Glomerular endothelial cell (primary cell): ENCODE measurements at places on chromosomes 6 and 20.

DNA sequence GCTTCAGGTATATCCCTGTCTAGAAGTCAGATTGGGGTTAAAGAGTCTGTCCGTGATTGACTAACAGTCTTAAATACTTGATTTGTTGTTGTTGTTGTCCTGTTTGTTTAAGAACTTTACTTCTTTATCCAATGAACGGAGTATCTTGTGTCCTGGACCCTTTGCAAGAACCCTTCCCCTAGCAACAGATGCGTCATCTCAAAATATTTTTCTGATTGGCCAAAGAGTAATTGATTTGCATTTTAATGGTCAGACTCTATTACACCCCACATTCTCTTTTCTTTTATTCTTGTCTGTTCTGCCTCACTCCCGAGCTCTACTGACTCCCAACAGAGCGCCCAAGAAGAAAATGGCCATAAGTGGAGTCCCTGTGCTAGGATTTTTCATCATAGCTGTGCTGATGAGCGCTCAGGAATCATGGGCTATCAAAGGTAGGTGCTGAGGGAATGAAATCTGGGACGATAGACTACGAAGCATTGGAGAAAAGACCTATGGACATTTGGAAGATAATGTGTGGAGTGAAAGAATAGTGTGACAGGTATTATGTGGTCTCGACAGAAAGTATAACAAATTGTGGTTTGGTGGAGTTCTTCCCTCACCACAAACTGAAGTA lies at the start of gene HLA-DRA:
Gene HLA-DRA, plus strand, starts transcription at position 286 of the 613 bp plus-strand sequence. Its CDS starts 64 bp downstream, at position 350.
- DNase-seq: peak; percentile 33

GRCh38 chr20:24657196-24657595 lies 187.8 kb downstream of the SYNDIG1 start:
- no peak for DNase-seq

DNA sequence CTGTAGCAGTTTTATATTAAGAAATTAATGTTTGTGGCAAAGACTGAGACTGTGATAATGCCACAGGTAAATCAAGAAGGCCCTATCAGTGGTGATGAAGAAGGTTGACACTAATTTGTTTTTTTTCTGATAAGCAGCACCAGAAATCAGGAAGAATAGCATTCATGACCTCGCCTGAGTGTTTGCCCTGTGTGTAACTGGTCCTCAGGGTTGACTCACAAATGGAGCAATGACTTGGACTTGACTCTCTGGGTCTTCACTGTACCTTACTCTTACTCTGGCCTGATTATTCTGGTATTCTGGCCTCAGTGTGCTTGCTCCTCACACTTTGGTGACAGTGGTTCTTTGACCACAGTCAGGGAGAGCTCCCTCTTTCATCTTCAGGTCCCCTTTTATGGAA lies 243.9 kb downstream of the HAO1 start:
- no peak for DNase-seq

DNA sequence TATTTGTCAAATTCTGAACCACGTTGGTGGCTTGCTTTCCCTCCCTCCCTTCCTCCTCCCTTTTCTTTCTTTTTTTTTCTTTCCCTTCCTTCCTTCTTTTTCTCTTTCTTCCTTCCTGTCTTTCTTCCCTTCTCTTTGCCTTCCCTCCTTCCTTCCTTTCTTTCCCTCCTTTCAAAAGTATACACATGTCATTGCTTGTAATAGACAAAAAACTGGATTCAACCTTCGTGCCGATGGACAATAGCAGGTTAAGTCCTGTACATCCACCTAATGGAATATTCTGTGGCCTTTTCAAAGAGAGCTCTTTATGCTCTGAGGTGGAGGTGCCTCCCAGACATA lies 72.2 kb downstream of the BANF2 start:
- DNase-seq: no peak

DNA sequence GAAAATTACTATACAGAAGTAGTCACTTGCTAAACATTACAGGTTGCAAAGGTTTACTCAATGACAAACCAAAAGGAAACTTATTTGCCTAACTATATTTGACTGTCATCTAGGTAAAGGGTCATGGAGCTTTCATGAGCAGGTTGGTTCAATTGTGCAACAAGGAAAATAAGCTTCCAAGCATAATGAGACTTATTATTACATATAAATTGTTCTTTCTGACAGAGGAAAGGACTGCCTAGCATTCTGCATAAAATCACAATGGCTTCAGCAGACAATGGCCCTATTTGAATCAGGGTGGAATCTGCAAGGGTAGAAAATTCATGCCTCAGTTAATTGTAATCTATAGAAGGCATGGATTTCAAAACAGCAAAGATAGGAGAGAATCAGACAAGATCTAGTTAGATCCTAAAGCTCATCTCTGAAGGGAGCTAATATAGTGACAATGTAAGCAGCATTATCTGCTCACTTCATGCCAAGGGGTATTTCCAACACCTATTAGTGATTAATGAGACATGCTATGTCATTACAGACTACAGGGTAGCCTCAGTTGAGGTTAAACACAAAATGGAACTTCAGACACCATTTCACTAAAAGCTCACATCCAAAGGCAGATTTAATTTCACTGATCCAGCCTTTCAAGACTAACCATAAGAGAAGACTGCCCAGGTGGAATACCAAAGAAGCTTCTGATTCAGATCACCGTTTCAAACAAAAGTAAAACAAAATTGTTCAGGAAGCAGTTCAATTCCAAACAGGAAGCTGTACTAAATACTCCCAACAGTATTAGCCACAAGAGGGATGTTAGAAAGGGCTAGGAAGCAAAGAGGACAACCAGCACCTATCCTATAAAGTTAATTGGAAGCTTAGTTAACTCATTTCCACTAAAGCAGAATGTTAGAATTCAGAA lies 8.5 kb downstream of the STAU1 start:
- DNase-seq: no peak

- no peak for DNase-seq
Observed at GRCh38 chr20:57353351-57353750, 2.3 kb downstream of the RAE1 start.

- DNase-seq: no peak
Observed at GRCh38 chr20:23131766-23132165, 45.6 kb upstream of the CD93 start.

DNA sequence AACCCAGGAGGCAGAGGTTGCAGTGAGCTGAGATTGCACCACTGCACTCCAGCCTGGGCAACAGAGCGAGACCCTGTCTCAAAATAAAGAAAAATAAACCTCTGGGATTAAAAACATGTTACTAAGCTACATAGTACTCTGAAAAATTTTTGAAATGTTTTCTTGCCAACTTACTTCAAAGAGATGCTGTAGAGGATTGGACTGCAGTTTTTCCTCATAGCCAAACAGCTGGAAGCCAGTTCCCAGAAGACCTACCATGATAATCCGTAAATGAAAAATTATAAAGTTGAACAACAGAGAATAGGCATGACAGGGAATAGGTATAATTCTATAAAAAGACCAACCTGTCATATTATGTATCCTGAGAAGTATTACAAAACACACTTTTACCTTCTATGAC lies 48.0 kb downstream of the RARS2 start:
- DNase-seq: no peak

GRCh38 chr6:122702841-122703240 lies 76.7 kb upstream of the FABP7 start:
- no peak for DNase-seq
